ENCODE measurements at places on chromosomes 5 and 9. TPM values are rescaled to one million over a fixed set of nuclear protein-coding genes. Genes with fewer than 3 reads are reported as not detected.

PARP8 gene
- total RNA-seq, result 0.07 TPM

FABP6 gene
- total RNA-seq, result 0.75 TPM

ARHGEF37 gene
- total RNA-seq, result 1.9 TPM

ARSK gene
- total RNA-seq, result 8.5 TPM

IFNA10 gene
- total RNA-seq, result not detected

PCDHGA10 gene
- not detected for total RNA-seq

JAK2 gene
- 3.4 TPM for total RNA-seq

THG1L gene
- 24.3 TPM for total RNA-seq

FOXD4L5 gene
- not detected for total RNA-seq

TPPP gene
- 5.5 TPM for total RNA-seq

EIF4E1B gene
- total RNA-seq, result not detected

BTNL3 gene
- not detected for total RNA-seq

INSYN2B gene
- total RNA-seq, result 0.27 TPM

TIMD4 gene
- 1.6 TPM for total RNA-seq

POU5F2 gene
- not detected for total RNA-seq

SYK gene
- total RNA-seq, result 0.03 TPM

PCDHA9 gene
- total RNA-seq, result not detected

SLF1 gene
- 9.0 TPM for total RNA-seq

FGF1 gene
- total RNA-seq, result 0.25 TPM

LHX2 gene
- total RNA-seq, result 4.7 TPM

PLPP6 gene
- 9.6 TPM for total RNA-seq

UNC5A gene
- total RNA-seq, result 0.61 TPM

PCDHGB4 gene
- total RNA-seq, result 0.97 TPM

TMOD1 gene
- total RNA-seq, result 2.1 TPM

KCNT1 gene
- not detected for total RNA-seq
